ENCODE measurements at places on chromosomes 5 and 9. TPM values are rescaled to one million over a fixed set of nuclear protein-coding genes. Genes with fewer than 3 reads are reported as not detected.

TAF11L9 gene
- not detected for total RNA-seq

SPATA31C1 gene
- total RNA-seq, result not detected

UAP1L1 gene
- 14.8 TPM for total RNA-seq

CTSV gene
- 1.0 TPM for total RNA-seq
